ENCODE measurements at places on chromosomes 12 and 14. TPM values are rescaled to one million over a fixed set of nuclear protein-coding genes. Genes with fewer than 3 reads are reported as not detected.

KRT71 gene
- not detected for total RNA-seq

DIABLO gene
- 66.3 TPM for total RNA-seq

GNG2 gene
- 81.7 TPM for total RNA-seq

KLRC2 gene
- total RNA-seq: 17.4 TPM

KRT4 gene
- not detected for total RNA-seq

CISTR gene
- not detected for total RNA-seq

SETD1B gene
- 1.1 TPM for total RNA-seq

NRIP2 gene
- total RNA-seq: not detected

GRCh38 chr14:53273671-53274072, 120.5 kb upstream of the DDHD1 start:
- DNase-seq: peak; percentile 79

DNA sequence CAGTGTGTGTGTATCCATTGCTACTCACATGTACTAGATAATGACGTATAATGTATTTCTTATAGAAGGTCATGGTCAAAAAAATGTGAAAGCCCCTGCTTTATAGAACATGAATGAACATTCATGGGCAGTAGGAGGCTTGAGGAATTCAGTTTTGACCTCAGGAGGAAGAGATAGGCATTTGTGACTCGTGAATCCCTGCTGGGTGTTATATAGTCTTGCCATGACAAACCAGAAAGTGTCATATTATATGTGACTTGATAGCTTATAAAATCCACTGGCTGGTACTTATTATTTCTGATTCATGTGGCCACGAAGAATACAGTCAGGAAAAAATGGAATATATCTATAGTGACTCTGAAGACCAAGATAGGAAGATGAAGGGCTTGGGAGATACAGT, 287.6 kb downstream of the CEP128 start:
- no peak for DNase-seq

DNA sequence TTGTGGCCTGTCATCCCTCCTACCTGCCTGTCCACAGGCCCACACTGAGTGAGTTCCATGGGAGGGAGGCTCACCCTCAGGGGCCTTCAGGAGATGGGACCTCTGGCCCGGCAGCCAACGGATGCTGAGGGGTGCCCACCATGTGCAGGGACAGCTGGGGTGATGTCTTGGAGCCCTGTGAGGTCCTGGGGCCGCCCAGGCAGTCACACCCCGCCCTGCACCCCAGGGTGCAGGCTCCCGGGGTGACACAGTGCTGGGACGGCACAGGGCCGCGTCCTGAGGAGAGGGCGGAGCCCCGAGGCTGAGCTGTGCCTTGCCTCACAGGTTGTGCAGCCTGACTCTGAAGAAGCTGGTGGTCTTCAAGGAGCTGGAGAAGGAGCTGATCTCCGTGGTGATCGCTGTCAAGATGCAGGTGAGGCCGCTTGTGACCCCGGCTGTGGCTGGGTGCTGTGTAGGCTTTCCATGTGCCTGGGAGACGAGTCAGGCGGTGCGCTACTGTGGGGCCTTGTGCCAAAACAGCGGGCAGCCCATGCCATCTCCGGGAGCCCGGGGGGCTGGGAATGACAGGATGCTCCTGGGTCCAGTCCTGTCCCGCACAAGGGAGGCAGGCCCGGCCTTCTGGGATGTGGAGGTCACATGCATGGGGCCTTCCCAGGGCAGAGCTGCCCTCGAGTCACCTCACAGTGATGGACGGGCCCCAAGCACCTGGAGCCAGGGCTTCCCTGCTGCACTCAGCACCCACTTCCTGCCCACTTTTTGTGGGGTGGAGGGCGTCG, 33.8 kb downstream of the PACS2 start:
- no peak for DNase-seq

DNA sequence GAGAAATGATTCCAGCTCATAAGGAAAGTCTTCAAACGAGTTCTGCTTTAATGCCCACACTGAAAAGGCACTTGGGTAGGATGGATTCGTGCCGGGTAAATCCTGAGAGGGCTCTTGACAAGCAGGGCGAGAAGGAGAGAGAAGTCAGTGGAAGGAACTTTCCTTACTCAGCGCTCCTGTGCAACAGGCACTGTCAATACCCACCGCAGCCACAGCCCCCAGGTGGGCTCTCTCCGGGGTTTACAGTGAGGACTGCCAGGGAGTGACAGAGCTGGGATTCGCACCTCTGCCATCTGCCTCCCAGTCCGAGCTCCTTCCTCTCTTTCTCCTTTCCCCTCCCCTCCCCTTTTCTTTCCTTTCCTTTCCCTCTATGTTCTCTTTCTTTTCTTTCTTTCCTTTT, 118.7 kb downstream of the BEGAIN start:
- no peak for DNase-seq

- DNase-seq: no peak
Measured at GRCh38 chr12:52211716-52212585, 20.1 kb upstream of the KRT80 start.

DNA sequence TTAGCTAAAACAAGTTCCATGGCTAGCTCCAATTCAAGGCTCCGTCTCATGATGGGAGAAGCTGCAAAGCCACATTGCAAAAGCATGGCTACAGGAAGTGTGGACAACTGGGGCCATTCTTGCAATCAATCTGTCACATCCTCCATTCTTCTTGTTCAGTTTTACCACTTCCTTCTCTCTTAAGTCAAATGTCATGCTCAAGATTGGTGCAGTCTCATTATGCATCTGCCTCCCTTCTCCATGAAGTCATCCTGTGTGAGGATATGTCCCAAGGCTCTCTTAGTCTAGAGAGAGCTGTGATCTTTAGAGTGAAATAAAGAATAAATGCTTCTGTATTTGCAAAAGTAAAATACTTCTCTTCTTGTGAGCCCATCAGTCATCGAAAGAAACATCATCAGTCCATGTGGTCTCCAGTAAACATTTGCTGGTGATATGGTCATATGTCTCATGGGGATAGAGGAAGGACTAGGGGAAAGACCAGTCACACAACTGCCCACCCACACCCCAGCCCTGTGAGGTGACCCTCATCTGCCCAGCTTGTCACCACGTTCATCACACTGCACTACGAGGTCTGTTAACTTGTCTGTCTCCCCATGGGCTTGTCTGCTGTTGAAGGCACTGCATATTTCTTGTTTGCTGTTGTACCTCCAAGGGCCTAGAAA, 303.0 kb downstream of the NUAK1 start:
- no peak for DNase-seq

- peak; percentile 98 for DNase-seq
Measured at GRCh38 chr14:73752297-73752992, 38.3 kb upstream of the PNMA1 start.

DNA sequence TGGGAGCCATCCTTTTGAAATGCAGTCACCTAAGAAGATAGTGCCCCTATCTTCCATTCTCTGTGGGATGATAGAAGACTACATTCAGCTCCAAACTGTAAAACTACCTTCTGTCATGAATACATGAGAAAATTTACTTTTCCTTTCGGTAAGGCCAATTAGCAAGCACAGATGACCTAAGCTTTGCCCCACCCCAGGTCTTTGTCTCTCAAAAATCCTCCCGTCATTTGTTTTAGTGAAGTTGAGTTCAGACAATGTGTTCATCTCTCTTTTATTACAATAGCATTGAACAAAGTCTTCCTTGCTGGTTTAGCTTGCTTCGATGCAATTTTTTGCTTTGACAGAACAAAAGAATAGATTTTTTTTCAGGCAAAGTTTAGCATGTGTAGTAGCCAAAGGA, 18.2 kb upstream of the FSCB start:
- DNase-seq: no peak

DNA sequence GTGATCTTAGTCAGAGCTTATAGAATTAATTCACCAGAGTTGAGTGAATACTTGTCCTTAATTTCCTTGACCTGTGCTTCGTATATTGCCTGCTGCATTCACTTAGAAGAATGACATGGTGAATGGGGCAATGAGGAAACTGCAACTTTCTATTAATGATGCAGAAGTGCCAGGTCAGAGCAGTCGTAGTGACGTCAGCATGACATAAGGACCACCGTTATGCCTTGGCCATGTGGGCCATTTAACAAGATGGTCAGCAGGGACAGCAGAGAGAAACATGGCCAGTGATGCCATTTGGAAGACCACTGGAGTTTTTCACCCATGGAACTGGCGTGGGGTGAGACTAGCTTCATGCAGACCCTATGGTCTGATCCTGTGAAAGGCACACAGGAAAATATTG, 1469.4 kb upstream of the TMEM132C start:
- no peak for DNase-seq

DNA sequence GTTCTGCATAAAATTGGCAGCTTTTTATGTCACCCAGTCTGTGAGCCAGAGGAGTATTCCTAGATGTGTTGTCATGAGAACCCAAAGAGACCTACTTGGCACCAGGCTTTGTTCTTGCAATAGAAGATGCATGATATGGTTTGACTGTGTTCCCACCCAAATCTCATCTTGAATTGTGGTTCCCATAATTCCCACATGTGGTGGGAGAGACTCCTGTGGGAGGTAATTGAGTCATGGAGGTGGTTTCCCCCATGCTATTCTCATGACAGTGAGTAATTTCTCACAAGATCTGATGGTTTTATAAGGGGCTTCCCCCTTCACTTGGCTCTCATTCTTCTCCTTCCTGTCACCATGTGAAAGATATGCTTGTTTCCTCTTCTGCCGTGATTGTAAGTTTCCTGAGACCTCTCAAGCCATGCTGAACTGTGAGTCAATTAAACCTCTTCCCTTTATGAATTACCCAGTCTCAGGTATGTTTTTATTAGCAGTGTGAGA, 572.0 kb upstream of the ATP2B1 start:
- peak; percentile 86 for DNase-seq

GRCh38 chr12:42541965-42542364, 47.6 kb downstream of the PRICKLE1 start:
- DNase-seq: no peak

DNA sequence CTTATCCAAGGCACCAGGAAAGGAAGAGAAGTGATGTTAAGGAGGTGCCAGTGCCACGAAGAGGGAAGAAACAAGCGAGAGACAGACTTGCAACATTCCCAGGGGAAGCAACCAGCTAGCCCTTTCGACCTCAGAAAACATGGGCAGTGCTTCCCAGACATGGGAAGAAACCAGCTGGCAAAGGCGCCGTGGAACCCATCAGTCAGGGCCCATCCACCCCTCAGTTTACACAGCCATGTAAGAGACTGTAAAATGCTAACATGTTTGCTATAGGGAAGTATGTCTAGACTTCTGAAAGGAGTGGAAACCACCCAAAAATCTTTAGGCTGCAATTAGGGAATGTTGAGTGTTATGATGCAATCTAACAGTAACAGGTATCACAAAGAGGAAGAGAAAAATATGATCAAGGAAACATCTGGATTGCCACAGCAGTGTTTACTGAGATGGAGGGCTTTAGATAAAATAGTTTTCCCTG, 26.3 kb downstream of the ANAPC5 start:
- DNase-seq: no peak

GRCh38 chr14:71314717-71315116, 407.5 kb downstream of the PCNX1 start:
- no peak for DNase-seq

- DNase-seq: peak; percentile 47
Measured at GRCh38 chr14:54877015-54877702, 25.5 kb downstream of the GCH1 start.

- DNase-seq: peak; percentile 93
Measured at GRCh38 chr12:113149361-113150150, at the start of gene CFAP73. Gene CFAP73 (plus strand): TSS chr12:113149724. CDS start chr12:113149858, 134 bp downstream.

DNA sequence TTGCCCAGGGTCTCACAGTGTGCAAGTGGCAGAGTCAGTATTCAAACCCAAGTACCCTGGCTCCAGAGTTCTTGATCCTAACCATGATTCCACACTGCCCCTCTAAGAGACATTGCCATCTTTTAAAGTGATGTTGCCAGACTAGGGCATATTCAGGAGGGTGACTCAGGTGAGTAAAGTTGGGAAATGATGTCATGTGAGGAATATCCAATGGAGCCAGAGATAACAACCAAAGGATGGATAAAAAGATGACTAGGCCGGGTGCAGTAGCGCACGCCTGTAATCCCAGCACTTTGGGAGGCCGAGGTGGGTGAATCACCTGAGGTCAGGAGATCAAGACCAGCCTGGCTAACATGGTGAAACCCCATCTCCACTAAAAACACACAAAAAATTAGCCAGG, 85.6 kb downstream of the SMOC1 start:
- no peak for DNase-seq

DNA sequence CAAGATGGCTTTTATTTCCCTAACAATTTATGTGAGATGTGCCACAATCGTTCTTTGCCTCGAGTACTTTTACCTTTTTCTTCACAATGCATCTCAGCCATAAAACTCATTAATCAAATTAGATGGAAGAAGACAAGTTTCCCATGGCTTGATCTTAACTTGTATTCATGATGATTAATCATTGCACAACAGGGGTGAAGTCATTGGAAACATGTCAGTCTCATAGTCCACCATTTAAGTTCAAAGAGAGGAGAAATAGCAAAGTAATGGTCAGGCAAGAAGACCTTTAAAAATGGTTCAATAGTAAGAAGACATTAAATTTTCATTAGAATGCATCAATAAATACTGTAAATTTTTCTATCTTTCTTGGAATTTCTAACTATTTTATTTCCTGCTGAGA, 136.3 kb downstream of the FOXG1 start:
- DNase-seq: no peak

DNA sequence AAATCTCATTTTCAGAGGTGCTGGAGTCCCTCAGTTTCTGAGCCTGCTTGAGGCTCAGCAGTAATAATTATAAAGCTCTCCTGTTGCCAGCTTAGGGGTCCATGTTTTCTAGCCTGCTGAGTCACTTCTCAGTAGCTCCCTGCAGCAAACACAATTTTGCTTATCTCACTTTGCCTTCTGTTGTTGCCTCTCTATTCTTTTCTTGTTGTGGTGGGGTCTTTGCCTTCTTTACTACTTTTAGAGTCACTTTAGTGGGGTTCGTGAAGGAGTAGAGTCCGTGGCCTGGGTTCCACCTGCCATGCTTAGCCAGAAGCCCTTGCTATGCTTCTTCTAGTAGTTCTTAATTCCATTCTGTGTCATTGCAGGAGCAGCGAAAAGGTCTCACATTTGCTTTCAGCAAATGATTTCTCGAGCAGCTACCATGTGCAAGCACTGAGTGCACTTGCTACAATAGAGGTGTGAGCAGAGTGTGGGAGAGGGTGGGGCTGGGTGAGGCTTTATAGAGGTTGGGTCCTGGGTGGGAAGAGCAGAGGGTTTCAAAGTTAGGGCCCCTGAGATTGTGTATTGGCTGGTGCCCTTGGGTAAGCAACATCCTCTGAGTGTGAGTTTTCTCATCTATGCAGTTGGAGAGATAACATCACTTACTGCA, 114.3 kb downstream of the ADCK1 start:
- DNase-seq: no peak

DNA sequence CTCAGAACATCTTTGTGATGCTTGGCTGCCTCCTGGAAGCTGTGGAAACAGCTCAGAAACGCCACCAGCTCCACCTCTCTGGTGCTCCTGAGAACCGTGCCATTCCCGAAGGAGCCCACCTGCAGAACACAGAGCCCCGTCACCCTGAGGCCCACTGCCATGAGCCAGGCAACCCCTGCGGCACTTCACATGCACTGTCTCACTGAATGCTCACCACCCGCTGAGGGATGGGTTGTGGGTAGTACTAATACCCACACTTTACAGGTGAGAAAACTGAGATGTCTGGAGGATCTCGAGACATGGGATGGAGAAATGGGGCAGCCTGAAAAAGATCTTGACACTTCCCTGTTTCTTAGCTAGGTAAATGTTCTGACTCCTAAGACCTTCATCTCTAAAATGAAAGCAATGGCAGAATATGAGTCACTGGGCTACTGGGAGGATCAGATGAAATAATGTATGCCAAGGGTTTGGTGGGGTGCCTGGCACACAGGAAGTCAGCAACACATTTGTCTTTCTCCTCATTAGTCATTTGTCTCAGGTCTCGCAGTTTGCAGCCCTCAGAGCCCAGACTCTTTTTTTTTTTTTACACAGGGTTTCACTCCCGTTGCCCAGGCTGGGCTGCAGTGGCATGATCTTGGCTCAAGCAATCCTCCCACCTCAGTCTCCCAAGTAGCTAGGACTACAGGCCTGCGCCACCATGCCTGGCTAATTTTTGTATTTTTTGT, 5.3 kb downstream of the OASL start:
- peak; percentile 85 for DNase-seq
